ENCODE measurements at places on chromosomes 6 and 20.

GRCh38 chr6:66189915-66190314 lies 482.9 kb upstream of the EYS start:
- peak; percentile 8 for DNase-seq

DNA sequence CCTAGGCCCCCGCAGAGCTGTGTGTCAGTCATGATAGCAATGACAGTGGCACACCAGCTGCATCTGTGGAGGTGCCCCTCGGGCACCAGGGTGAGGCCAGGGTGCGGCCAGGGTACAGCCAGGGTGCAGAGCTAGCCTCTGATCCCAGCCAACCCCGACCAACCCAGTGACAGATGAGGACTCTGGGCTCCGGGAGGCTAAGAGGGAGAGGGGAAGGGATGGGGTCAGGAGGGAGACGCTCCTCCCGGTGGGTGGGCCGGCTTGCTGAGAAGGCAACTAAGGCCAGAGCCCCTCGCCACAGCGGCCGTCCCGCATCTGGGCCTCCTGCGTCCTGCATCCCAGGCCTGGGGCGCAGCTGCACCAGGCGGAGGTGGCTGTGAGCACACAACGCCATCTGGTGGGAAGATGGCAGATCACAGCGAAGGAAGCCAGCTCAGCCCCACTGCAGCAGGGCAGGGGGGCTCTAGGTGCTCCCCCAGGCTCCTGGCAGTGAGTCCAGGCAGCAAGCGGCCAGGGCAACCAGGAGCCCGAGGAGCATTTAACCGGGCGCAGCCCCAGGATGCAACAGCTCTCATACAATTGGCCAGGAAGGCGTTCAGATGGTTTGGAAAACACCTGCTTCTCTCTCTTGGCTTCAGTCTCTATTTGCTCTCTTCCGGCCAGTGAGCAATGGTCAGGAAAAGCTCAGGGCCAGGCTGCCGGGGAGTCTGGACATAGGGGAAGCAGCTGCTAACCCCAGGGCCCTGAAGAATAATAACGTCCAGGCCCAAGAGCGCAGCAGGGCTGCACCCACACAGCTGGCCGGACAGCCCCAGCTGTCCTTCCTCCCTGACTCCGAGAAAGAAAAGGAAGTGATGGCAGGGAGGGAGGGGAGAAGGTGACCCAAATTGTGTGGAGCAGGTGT lies 169.4 kb downstream of the TAF4 start:
- peak; percentile 44 for DNase-seq

DNA sequence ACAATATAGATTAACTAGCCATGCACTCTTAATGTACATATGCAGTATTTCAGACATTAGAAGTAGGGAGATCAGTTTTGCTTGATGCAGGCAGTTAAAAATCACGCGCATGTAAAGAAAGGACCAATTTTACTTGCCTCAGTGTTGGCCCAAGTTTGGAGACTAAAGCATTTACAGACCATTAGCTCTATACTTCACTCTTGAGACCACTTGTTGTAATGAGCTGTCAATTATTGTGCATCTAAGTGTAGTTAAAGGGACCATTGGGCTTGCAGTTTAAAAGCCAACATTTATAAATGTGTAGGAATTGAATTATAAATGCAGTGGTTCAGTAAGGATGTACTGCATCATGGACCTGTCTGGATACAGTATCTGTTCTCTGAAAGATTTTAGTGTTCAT lies 53.7 kb downstream of the PLCB4 start:
- DNase-seq = no peak

GRCh38 chr20:16864963-16865362 lies 116.8 kb downstream of the OTOR start:
- DNase-seq = no peak

- no peak for DNase-seq
These were observed 553.0 kb downstream of the CD109 start for GRCh38 chr6:74248966-74249365.

GRCh38 chr6:129709196-129709768 lies 695 bp downstream of the ARHGAP18 start:
- DNase-seq = no peak

- DNase-seq = no peak
These were observed 26.4 kb downstream of the PNPLA1 start for GRCh38 chr6:36296240-36296639.

DNA sequence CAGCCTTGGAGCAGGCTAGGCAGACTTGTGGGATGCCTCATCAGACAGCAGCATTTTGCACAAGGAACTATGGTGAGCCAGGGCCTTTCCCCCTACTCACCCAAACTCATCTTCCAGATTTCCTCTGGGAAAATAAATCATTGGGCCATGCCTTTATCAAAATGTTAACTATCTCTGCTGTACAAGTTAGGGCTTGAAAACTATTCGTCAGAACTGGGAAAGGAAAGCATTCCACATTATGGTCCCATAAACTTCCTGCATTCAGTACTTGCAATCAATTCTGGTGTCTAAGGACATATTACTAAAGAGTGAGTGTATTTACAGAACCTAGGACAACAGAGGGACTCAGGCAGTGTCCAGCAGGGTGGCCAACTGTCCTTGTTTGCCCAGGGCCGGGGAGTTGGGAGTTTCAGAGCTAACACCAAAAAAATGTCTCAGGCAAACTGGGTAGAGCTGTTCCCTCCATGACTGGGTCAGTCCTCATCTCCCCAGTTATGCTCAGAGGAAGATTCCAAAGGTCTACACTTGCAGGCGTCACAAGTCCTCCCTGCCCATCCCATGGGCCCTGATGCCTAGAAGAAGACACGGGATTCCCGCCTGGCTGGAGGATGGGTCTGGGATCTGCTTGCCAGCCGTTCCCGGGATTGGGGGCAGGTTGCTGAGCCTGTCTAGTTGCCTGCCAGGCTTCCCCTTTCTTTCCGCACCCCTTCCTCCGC lies 72.2 kb downstream of the SLC22A3 start:
- no peak for DNase-seq

DNA sequence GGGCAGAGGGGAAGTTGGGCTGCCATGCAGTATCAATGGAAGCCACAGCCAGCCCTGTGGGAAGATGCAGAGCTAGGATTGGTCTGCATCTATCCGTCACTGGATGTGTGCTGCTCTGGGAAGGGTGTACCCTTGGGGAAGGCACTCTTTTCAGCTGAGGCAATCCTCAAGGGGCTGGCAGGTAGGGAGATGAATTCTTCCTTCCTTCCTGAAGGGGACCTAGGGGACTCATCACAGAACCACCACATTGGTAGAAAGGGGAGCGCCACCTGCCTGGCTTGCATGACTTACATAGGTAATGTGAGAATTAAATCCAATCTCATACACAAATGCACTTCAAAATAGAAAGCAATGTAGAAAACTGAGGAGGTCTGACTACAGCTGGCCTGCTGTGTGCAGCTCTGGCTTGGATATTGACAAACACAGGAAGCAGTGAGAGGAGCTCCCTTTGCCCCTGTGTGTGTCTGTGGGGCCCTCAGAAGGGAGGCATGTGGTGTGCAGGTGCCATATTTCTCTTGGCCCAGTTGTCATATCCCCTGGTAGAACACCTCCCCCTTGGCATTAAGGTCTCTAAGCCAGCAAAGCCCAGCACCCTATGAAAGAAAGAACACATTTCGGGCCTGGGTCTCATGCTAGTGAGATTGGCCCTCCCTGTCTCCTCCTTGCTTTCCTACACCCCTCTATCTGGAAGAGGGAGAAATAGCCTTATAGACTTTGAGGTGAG lies 260.3 kb upstream of the MOCS1 start:
- no peak for DNase-seq

DNA sequence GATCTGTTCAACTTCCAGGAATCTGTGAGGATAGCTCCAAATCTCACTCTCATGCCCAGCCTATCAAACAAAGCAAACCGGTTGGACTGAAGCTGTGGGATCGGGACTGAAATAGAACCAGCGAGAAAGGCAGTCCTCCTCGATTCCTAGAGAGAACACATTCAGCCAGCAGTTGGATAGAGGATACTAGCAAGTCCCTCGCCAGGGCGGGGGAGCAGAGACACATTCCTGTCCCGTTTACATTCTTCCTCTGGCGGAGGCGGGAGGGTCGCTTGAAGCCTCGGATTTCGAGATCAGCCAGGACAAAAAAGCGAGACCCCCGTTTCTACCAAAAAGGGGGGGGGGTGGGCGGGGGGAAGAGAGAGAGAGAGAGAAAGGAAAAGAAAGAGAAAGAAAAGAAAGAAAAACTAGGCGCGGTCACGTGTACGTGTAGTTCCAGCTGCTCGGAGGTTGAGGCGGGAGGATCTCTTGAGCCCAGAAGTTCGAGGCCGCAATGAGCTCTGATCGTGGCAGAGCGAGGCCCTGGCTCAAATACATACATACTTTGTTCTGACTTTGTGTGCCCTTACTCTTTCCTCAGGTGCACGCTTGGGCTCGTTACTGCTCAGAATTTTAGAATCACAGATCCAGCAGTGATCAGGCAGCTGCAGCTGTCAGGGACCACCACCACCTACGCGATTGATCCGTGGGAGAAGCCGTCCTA lies 19.5 kb downstream of the ZNF311 start:
- DNase-seq = peak; percentile 97

DNA sequence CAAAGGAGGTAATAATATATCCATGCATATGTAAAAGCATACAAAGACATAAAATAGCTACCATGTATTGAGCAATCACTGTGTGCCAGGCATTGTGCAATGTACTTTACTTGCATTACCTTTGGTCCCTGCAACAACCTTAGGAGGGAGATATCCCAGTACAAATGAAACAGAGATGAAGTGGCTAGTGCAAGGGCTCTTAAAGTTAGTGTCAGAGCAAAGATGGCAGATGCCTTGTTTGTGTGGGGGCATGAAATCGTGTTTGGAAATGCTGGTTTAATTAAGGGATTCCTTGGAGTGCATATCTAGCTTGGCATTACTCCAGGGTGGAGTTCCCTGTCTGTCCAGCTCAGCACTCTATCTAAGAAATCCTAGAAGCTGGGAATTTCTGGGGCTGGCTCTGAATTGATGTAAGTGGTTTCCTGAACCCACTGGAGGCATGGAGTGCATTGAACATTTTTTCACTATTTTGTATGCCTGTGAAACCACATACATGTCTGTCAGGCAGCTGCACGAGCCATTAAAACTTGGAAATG lies 9.8 kb downstream of the PAQR8 start:
- peak; percentile 81 for DNase-seq

DNA sequence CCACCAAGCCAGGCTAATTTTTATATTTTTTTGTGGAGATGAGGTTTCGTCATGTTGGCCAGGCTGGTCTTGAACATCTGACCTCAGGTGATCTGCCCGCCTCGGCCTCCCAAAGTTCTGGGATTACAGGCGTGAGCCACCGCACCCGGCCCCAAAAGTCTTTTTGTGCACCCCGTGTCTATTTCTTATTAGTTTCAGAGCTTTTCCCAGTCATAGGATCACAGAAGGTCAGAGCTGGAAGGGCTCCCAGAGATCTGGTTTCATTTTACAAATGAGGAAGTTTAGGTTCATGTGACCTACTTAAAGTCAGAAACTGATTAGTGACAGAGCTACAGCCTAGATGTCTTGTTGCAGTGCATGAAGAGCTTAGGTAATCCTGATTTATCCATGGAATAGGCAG lies 1.6 kb upstream of the OGFRL1 start:
- no peak for DNase-seq

DNA sequence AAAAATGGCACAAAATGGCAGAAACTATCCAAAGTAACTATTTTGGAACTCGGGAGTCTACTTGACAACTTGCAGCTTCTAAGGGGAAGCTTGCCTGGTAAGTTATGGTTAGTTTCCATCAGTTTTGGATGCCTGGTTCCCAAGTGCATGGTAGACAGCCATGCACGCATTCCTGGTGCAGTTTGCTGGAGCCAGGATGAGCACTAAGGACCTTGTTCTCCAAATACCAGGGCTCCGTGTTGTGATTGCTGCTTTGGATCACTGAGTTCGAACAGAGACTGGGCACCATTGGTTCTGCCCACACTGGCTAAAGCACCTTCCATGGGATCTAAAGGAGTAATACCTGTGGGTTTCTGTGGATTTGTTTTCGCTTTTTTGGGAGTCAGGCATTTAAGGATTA lies 103.7 kb downstream of the FAM120B start:
- no peak for DNase-seq

DNA sequence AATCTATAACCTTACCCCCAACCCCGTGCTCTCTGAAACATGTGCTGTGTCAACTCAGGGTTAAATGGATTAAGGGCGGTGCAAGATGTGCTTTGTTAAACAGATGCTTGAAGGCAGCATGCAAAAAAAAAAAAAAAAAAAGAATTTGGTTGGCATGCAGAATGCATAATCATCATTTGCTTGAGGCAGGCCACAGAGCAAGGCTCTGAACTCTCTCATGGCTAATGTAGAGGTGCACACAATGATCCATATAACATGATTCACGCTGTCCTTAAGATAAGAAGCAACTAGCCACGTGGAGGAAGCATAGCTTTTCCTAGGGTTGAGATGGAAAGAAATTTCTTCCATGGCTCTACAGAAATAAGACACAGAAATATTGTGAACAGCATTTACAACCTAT lies 27.6 kb upstream of the RPN2 start:
- no peak for DNase-seq

- DNase-seq = no peak
These were observed 115.9 kb upstream of the AGPAT4 start for GRCh38 chr6:161389756-161390155.

- DNase-seq = no peak
These were observed 547 bp downstream of the SAMD5 start for GRCh38 chr6:147508866-147509608.

DNA sequence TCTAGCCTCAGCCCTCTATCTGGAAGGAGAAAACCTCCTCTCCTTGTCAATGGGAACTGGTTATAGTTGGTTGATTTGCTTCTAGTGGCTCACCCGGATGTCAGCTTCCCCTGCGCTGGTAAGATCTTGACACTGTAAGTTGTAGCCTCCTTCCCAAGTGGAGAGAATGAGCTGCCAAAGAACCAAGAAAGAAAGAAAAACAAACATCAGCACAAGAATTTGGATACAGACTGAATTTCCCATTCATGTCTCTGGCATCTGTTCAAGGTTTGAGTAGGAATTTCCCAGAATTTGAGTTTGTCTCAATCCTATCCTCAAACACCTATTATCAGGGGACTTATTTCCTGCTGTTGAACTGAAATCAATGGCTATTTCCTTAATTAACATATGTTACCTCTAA lies 44.1 kb downstream of the ELOVL2 start:
- no peak for DNase-seq

DNA sequence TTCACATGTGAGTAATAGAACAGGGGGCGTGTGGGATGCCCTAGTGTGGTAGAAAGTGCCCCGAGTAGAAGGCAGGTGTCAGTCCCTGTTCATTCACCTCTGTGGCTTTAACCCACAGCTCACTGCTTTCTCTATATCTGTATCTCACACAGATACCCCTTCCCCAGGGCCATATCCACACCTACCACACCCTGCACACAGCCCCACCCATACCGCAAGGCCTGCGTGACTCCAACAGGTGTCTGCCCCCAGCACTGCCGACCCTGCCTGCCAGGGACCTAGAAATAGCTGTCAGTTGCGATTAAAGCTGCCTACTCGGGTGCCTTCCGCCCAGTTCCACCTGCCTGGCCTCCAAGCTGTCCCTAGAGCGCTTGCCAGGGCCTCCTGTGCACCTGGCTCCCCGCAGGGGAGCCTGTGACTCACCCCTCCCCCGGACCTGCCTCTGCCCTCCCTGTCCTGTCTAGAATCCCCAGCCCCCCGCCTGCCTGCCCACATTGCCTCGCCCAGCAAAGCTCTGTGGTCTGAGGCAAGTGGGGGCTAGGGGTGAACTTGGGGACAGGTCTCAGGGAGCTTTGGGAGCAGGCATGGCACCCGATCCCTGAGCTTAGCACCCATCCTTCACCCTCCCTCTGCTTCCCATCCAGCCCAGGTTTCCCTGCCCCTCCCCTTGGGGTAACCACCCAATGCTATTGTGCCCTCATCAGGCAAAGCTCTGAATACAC lies 38.3 kb upstream of the ID1 start:
- no peak for DNase-seq

- no peak for DNase-seq
These were observed 30.7 kb downstream of the ZNF831 start for GRCh38 chr20:59194023-59194935.
